Right cardiac atrium (tissue), 5 donors: ENCODE measurements at places on chromosomes 2 and 18.

- no peak for DNase-seq
Observed at GRCh38 chr18:35059280-35059927, 18.2 kb downstream of the MAPRE2 start.

DNA sequence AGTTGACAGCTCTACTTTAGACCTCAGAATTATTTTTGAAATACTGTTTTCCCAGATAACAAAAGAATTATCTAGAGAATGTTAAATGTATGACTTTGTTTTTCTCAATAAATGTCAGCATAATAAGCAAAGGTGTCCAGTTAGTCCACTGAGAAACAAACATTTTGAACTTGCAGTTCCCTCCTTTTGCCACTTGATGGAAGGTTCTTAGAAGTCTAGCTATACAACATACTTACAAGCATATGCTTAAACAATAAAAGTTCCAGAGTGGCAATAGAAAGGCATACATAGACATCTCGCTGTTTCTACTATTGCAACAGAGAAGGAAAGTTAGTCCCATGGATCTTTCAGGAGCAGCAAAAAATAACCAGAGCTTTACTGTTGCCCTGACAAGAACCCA lies 11.8 kb downstream of the NDUFA10 start:
- no peak for DNase-seq

GRCh38 chr2:24102677-24103076 lies 18.0 kb upstream of the TP53I3 start:
- no peak for DNase-seq

- no peak for DNase-seq
Observed at GRCh38 chr18:35436076-35436649, 59.0 kb upstream of the ZNF396 start.

DNA sequence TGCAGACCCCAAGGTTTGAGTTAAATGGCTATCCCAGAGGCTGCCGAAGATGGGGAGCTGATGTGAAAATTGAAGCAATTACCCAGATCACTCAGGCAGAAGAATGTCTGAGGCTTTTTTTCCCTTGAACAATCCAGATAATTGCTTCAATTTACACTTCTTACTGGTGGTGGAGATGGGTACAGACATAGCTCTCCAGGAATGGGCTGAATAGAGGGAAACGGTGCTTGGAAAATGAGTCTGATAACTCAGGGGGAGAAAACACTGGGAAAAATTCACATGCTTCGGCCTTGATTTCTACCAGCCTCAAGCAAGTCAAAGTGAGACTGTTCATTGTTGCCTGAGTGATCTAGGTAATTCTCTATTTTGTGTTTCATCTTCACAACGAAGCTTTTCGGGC lies 9.5 kb upstream of the KIF5C start:
- DNase-seq = no peak

- no peak for DNase-seq
Observed at GRCh38 chr2:21288739-21289520, 165.2 kb downstream of the TDRD15 start.

- peak; percentile 55 for DNase-seq
Observed at GRCh38 chr2:46970334-46971288, 55.0 kb upstream of the MCFD2 start.

GRCh38 chr18:616380-616995 lies 19.7 kb downstream of the CLUL1 start:
- no peak for DNase-seq

DNA sequence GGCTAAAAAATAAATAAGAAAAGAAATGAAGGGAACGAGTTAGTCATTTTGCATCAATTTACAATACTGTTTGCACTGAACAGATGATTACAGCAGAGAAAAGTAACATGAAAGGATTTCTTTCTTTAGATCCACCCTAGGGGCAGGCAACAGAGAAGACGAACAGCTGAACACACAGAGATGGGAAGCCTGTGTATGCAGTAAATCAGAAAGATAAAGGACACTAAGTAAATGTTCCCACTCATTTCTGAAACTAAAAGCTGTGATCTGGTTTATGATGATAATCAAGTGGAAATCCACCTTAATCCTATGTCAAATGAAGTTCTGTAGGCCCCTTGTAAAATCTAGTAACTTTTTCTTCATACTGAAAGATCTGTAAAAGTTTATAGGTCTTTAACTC lies 54.2 kb downstream of the AKAIN1 start:
- DNase-seq = no peak

DNA sequence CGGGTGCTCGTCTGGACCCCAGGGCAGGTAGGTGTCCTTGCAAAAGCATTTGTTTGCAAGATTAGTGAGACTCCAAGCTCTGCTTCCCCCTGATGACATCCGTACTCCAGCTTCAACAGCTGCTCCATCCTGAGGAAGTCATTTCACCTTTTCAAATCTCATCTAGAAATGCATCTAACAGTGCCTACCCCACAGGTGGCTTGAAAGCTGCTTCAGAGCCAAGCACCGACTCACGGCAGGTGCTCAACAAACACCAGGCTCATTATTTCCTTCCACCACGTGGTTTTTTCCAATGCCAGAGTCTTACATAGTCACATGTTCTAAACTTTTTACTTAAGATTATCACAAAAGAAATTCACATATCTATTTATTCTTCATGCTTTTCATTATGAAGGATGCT lies 31.9 kb downstream of the CNGA3 start:
- DNase-seq = no peak

- no peak for DNase-seq
Observed at GRCh38 chr18:40412410-40412809, 1542.6 kb upstream of the PIK3C3 start.

GRCh38 chr2:223786236-223786635 lies 51.1 kb downstream of the AP1S3 start:
- DNase-seq = no peak

DNA sequence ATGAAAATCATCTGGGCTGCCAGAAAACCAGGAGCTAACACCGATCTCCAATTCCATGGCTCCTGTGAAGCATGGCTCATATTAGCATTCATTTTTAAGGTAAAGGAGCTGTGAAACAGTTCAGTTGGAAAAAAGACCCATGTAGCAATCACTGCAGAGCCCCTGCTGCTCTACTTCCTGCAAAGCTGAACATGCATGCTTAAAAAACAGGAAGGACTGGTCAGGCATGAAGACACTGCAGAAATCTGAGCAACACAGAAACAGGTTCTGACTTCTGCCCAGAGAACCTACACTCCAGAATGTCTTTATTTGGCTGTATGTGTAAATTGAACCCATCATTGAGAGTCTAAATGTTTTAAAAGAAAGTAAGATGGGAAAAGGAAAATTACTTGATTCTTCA lies 950.6 kb downstream of the DCDC2C start:
- DNase-seq = no peak

- no peak for DNase-seq
Observed at GRCh38 chr18:60446821-60447220, 74.2 kb upstream of the MC4R start.

DNA sequence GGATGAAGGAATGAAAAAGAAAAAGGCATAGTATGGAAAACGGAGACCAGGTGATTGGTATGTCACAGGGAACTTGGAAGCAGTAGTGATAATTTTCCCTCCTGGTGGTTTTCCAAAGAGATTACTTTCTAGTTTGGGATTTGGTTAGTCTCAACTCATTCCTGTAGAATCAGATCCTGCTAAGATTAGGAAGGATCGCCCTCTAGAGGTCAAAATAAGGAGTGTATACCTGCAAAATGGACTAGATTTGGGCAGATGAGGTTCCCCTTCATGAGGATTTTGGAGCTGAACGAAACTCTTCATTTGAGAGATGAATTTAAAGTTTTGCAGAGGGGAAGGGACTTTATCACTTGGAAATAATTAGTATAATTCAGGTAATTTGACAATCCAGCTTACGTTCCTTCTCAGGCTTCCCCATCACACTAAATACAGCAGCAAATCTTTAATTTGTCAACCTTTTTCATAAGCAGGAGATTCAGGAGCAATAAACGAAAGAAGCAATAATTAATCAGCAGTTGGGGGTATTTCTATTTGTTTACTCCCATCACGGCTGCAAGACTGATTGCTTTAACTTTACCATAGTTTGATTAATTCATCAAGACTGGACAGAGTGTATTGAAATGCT lies 65.2 kb downstream of the CCDC195 start:
- DNase-seq = no peak

DNA sequence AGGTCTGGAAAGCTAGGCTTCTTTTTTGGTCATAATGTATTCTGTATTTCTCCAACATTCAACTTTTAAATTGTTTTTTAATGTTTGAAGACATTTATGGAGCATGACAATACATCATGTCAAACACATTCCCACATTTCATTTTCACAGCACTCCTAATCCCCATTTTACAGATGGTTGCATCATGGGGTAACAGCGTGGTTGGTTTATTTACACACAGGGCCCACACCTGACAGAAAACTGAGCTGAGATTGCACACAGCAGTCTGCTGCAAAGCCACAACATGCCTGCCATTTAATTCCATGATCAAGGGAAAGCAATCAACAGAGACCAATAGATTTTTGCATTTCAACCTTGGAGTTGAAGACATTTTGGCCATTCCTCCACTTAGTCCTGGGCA lies 335.7 kb upstream of the MGAT5 start:
- no peak for DNase-seq

- no peak for DNase-seq
Observed at GRCh38 chr18:41842886-41843285, 112.1 kb upstream of the PIK3C3 start.

DNA sequence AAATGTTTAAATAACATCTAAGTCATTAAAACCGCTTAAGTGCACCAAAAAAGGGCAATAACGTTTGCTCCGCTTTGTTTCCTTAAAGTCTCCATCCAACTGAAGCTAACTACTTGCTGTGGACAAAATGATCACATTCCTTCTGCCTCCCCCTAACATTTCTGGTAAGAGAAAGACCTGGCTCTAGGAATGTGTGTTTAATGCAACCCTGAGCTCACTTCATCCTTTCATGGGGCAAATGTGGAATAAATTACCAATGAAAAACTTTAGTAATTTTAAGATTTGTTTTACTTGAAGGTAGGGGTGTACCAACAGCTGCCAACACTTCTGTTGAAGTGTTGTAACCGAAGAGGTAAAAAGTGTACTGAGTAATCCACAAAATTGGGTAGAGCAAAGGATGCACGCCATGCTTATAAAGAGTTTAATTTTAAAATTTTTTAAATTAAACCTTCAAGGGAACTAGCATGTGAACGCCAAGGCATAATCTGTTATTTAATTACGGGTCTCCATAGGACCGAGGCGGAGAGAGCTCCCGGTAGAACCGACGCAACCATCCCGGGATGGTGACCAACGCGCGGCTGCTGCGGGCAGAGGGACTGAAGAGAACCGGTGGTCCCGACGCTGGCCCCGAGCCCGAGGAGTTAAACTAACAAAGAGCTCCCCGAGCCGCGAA lies 1.1 kb downstream of the HNRNPLL start:
- peak; percentile 75 for DNase-seq

DNA sequence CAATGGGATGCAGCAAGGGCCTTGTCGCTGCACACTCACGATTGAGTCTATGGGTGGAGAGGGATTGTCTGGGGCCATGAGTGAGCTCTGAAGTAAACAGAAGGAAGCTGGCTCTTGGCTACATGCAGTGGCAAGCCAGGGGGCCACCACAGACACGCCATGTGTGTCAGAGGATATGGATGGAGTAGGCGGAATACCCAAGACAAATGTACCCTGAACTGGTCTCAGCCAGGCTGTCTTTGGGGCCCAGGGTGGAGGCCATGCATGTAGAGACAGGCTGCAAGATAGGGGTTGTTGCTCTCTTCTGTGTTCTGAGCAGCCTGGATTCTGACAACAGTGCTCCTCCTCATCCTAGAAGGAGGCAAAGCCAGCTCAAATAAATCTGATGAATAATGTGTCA lies 24.0 kb upstream of the ITGA6 start:
- no peak for DNase-seq

GRCh38 chr2:134301928-134302260 lies 48.0 kb downstream of the MGAT5 start:
- no peak for DNase-seq

DNA sequence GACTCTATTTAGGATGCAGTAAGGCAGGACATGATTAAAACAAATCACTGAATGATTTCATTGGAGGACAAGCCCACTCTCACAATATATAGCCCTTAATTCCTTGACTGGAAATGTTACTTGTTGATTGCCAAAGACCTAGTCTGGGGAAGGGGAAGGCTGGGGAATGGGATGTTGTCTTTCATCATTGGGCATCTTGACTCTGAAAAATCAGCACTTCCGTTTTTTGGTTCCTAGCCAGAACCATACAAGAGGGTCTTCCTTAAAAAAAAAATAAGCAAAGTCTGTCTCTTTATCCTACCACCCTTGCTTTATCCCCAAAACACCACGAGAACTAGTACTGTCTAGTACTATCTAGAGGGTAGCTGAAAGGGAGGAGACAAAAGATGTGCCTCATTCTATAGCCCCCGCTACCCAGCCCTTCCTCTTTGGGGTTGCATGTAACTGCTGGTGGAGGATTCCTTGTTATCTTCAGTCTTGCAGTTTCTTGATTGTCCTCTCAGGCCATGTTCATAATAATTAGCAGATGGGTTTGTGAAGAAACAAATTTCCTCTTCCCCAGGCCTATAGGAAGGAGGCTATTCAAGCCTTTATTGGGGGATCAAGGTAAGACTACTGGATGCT lies 55.8 kb downstream of the NEMP2 start:
- no peak for DNase-seq

GRCh38 chr2:46294176-46294836 lies 2.9 kb upstream of the EPAS1 start:
- DNase-seq = no peak

DNA sequence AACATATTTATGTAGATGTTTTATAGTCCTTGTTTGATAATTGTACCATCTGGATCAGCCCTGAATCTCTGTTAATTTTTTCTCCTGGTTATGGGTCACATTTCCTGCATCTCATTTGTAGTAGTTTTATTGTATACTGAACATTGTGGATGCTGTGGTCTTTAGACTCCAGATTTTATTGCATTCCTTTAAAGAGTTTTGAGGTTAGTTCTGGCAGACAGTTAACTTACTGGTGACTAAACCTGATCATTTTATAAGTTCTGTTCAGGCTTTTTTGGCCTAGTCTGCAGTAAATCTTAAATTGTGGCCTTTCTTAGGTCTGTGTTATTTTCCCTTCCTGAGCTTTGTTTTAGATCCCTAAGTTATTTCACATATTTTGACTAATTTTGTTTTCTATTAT lies 84.3 kb downstream of the FANCL start:
- DNase-seq = no peak

GRCh38 chr2:128786316-128786715 lies 467.6 kb upstream of the HS6ST1 start:
- no peak for DNase-seq

- no peak for DNase-seq
Observed at GRCh38 chr18:79772865-79773696, 24.7 kb upstream of the KCNG2 start.

GRCh38 chr2:240305369-240305962 lies 130.0 kb upstream of the GPC1 start:
- no peak for DNase-seq

- no peak for DNase-seq
Observed at GRCh38 chr2:175930504-175930903, 71.6 kb downstream of the LNPK start.

- DNase-seq = no peak
Observed at GRCh38 chr2:37771600-37772088, 100.2 kb upstream of the CDC42EP3 start.
